ENCODE measurements at places on chromosomes 4 and X. TPM values are rescaled to one million over a fixed set of nuclear protein-coding genes. Genes with fewer than 3 reads are reported as not detected.

DNA sequence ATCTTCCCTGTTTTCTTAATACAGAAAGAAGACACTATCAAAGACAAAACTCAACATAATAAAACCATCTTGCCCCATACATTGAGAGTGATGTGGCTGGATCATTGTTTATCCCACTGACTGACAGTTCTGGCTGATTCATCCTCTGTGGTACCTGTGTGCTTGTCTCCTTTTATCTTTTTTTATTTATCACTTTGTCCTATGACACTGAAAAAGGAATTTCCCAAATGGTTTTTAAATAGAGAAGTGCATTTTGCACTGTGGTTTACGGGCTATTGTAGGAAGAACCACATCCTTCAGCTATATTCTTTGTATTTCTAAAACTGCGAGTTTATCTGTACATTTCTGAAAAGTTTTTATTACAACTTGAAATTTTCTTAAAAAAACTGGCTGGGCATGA, 15.0 kb downstream of the TTC29 start:
- DNase-seq: no peak

- no peak for DNase-seq
Observed at GRCh38 chr4:37615059-37615719, 71.0 kb downstream of the RELL1 start.

GRCh38 chrX:8364369-8365141, 100.1 kb upstream of the VCX3B start:
- no peak for DNase-seq

DNA sequence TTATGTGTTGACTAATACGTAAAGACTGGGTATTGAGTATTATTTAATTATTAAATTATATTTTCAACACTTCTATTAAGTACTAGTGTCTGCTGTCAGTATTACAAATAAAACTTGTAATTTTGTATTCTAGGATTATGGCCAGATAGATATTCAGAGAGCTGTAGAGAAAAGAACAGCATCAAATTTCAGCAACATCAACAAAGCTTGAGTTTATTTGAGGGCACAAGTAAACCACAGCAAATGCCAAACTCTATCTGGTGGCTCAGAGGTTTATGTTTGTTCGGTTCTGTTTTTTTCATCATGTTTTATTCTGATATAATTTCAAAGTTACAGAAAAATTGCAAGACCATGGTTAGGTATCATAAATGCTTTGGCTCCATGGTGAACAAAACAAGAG, 1530.5 kb downstream of the PCDH18 start:
- no peak for DNase-seq

- no peak for DNase-seq
Observed at GRCh38 chr4:146170149-146170548, 5.4 kb upstream of the LSM6 start.

GRCh38 chr4:9894644-9895332, 113.4 kb downstream of the DRD5 start:
- no peak for DNase-seq

DNA sequence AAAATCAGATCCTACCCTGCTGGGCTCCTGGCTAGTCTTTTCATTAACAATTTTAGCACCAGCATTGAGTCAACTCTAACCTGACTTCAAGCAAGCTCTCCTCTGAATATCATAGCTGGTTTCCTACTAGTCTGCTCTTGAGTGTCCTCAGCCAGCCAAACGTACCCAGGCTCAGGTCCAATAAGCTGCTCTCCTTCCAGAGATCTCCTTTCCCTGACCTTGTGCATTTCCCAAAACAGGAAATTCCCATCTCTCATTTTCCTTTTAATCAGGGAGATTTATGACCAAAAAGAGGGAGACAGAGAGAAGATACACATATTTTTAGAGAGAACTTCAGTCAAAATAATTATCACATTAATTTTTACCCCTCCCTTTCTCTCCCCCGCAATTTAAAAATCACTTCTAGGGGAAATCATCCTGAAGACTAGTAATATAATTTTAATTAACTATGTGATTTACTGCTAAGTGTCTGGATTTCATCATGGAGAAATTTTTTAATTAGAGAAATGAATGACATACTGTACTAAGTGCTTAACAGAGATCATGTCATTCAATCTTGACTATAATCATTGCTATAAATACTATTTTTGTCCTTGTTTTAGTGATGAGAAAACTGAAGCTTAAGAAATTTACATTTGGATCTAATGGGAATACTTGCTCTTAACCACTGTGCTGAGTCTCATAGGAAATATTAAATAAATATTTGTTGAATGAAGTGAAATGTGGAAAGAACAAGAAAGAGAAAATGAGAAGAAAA, 421.7 kb upstream of the INTU start:
- DNase-seq: no peak

GRCh38 chrX:106208154-106208553, 40.0 kb downstream of the PWWP3B start:
- no peak for DNase-seq

- DNase-seq: no peak
Observed at GRCh38 chrX:39152106-39152649, 350.9 kb downstream of the MID1IP1 start.

DNA sequence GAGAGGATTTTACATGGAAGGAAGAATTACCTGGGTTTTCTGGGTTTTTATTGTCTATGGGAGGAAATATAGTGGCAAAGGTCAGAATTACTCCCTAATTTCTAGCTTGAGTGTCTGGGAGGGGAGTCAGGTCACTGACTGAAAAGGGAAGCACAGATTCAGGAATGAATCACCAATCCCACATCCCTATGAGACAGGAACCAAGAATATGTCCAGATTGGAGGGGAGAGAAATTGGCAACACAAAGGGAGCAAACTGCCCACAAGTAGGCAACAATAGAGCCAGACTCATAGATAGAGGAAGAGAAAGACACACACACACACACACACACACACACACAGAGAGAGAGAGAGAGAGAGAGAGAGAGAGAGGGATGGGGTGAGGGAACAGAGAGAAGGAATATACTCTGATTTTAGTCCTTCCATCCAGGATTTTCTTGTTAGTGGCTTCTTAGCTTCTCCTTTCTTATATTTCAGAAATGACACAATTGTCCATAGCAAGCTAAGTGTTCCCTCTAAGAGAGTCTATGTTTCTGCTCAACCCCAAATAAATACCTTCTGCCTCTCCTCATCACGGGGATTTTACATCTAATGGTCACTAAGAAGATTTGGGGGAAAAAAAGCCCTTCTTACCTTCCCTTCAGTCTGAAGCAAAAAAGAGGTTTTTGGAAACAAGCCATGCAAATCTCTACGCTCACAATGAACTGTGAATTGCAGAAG, 12.0 kb downstream of the P2RY10 start:
- no peak for DNase-seq

DNA sequence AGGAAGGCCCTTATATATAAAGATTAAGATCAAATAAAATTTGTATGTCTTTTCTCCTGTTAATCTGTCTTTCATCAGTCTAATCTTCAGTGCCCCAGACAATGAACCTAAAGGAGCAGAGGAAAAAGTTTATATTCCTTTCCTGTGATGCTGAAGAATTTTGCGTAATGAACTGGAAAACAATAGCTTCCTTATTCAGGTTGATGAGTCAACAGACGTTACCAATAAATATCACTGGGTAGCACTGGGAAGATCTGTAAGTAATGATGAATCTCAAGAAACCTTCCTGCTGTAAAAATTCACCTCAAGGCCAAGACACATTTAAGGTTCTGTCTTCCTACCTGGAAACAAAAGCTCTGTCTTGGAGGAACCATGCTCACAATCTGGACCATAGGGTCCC, 25.5 kb downstream of the CDKN2AIP start:
- peak; percentile 75 for DNase-seq

DNA sequence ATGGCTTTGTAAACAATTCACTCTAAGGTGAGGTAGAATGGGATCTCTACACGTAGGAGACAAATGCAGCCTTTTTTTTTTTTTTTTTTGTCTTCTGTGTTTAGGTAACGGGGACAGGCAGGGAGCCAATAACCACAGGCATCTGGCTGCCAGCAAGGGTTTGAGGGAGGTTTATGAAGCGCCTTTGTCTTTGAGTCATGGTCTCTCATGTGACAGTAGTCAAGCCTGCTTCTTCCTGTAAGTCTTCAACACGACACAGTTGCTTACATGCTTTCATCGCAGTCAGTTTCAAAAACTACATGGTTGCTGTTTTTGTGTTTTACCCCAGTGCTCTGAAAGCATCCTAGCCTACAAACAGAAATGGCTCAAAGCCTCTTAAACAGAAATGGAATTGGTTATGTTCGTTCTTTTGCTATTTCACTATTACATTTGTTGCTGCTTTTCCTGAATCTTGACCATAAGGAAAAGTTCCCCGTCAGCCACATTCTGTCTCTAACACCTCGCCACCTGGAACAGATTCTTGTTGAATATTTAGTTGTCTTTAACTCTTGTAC, 127.8 kb upstream of the METTL14 start:
- peak; percentile 64 for DNase-seq

GRCh38 chr4:10962246-10962645, 277.7 kb upstream of the CLNK start:
- DNase-seq: no peak

DNA sequence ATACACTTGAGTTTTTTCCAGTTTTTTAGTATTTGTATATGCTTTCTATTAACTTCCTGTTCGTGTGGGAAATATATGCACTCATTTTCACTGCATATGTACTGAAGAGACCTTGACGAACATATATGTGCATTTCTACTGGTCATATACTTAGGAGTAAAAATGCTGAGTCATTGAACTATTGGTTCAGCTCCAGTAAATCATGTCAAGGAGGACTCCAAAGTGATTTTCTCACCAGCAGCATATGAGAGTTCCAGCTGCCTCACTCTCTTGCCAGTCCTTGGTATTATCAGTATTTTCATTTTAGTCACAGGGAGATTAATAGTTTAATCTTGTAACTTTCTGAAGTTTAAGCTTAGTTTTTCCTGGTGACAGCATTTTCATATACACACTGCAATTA, 2750.2 kb downstream of the ARAP2 start:
- DNase-seq: peak; percentile 18

GRCh38 chr4:6458528-6458927, 13.9 kb downstream of the PPP2R2C start:
- DNase-seq: no peak

- no peak for DNase-seq
Observed at GRCh38 chr4:168830777-168831512, 179.1 kb downstream of the CBR4 start.

- DNase-seq: peak; percentile 10
Observed at GRCh38 chrX:84248226-84248625, 60.2 kb upstream of the RPS6KA6 start.

DNA sequence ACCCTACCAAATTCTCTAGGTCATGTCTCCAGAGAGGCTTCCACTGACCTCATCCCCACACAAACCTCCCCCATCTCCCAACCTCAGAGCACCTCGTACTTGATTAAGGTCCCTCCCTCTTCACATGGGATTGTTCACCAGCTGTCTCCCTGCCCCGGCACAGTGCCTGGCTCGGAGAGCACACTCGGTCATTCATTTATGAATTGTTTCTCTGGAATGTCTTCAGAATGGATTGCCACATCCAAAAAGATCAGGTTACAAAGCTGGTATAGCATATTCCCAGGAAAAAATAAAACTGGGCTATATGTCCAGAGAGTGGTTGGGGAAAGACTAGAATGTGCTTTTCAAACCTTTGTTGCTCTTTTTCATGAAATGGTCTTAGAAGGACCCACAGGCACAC, 21.6 kb downstream of the JAKMIP1 start:
- DNase-seq: no peak

Gene PABPC5
- 2.2 TPM for total RNA-seq

Gene PWWP3B
- 1.5 TPM for total RNA-seq

Gene RAB41
- total RNA-seq: not detected

Gene FGB
- total RNA-seq: 14.3 TPM

Gene LDB2
- 0.35 TPM for total RNA-seq

Gene IL21
- not detected for total RNA-seq

Gene FGFBP2
- total RNA-seq: not detected

Gene UGT2B28
- total RNA-seq: not detected

Gene LRCH2
- total RNA-seq: 7.4 TPM

Gene SSX4
- not detected for total RNA-seq

Data from renal cortical epithelial cell (primary cell).